WERI-Rb-1 (cell line): ENCODE measurements at places on chromosomes 4 and X.

DNA sequence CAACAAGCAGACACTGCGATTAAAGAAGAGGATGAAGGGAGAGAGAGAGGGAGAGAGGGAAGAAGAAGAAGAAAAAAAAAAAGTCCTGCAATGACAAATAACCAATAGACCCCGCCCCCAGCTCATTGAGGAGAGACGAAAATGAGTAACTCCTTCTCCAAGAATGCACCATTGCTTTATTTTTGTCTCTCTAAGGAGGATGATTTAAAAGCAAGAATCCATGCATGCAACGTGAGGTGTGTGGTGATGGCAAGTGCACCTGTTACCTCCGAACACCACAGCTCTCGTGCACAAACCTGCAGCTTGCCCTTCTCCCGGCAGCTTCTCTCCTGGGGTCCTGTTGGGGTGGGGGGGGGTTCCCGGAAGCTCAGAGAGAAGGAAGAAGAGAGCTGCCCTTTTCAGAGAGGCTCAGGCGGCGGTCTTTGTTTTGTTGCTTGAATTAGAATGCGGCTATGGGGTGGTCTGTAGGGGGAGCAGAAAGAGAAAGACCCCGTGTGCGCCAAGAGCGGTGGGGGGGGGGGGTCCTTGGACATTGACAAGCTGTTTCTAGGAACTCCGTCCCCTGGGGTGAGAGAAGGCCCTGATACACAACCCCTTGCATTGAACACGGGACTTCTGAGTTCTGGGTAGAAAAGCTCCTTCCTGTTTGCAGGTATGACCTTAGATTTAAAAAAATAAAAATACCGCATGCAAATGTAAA, 100.7 kb downstream of the CRLF2 start:
- DNase-seq, result no peak

- no peak for DNase-seq
These were observed 112.5 kb upstream of the BMP3 start for GRCh38 chr4:80918004-80918403.

DNA sequence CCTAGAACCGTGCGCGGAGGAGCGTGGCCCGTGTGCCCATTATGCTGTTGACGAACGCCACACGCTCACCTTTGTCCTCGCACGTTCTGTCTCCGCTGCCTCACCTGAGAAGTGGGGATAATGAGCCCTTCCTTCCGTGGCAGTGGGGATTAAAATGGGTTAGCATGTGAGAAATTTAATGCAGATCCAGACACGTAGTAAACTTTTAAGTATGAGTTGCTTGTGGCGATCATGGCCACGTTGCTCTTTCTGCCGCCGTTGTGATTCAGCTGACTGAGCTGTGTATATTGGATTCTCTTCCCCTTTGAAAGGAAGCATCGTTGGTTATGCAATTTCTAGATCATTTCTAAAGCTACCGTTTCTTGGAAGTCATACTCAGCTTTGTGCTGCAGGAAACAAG, 16.5 kb downstream of the TBC1D14 start:
- DNase-seq, result no peak

DNA sequence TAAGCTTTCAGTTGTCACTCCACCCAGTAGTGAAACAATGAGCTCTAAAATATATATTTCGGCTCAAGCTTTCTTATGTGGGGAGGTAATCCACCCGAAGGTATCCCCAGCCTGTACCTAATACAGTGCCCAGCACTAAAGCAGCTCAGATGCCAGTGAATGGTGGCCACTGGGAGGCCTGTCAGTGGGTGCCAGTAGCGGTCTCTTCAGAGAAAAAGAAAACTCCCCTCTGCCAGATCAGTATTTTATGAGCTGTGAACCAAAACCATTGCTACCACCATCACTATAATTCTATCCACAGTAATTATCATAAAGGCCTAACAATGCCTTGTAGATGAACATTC, 835 bp upstream of the NFKB1 start:
- peak; percentile 38 for DNase-seq

DNA sequence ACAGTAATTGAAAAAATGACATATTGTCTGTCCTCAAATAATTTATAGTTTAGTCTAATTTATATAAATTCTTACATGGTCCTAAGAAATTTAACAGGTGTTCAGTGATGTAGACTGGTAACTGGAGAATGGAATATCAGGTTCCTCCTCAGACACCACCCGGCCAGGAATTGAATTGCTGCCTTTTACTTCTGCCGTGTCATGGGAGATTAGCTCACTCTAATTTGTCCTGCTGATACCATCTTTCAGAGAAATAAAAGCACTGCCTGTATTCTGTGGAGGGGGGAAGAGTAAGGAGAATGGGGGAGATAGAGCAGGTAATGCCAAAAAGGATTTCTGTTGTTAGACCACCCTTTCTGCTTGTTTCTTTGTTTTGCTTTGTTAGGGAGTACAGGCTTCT, 125.2 kb upstream of the KLHL4 start:
- no peak for DNase-seq

- no peak for DNase-seq
These were observed 17.2 kb downstream of the UVSSA start for GRCh38 chr4:1364217-1364616.
